Natural killer cell treated with Interleukin-12 subunit alpha and Interleukin-12 subunit beta and Interleukin-15 and Interleukin-18, amount 100 ng/mL, for 72 hours (primary cell): ENCODE measurements at places on chromosomes 4 and X. TPM values are rescaled to one million over a fixed set of nuclear protein-coding genes. Genes with fewer than 3 reads are reported as not detected.

DNA sequence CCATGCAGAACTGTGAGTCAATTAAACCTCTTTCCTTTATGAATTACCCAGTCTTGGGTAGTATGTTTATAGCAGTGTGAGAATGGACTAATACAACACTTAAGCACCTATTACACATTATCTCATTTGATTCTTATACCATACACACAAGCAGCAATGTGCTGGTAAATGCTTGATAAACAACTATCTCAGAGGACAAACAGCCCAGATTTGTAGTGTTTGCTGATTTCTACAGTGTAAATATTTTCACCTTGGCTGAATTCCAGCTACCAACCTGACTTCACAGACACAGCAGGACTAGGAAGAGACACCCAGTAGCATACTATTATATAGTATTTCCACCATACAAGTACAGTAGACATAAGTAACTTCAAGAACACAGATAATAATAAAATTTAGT is 406.5 kb upstream of the CNKSR2 start:
- DNase-seq: no peak

- no peak for DNase-seq
Measured at GRCh38 chr4:146310319-146311021, 96.1 kb downstream of the REELD1 start.

GRCh38 chr4:8346838-8347605 is 77.5 kb downstream of the HTRA3 start:
- no peak for DNase-seq

DNA sequence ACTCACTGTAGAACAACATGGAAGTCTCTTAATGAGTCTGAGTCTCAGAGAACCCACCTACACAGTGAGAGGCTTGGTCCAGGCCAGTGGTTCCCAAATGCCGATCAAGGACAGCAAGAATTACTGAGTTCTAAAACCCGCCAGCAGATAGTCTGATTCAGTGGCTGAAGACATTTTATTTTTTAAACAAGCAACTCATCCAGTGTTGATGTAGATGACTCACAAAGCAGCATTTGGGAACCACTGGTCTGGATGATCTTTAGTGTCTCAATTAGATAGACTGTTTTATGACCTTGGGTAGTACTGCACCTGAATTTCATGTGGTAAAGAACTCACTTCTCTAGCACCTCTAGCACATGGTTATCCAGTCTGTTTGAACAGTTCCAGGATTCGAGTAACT is 193.6 kb downstream of the FBXW7 start:
- no peak for DNase-seq

GRCh38 chr4:180794333-180794732 is 1448.9 kb upstream of the TENM3 start:
- no peak for DNase-seq

The KDR gene
- not detected for total RNA-seq

The DCAF4L1 gene
- 0.90 TPM for total RNA-seq

The RNF113A gene
- 32.3 TPM for total RNA-seq

- no peak for DNase-seq
Measured at GRCh38 chrX:107576841-107577240, 51.5 kb upstream of the PRPS1 start.

The GLA gene
- 58.2 TPM for total RNA-seq

The FANCB gene
- total RNA-seq: 10.0 TPM

- DNase-seq: no peak
Measured at GRCh38 chrX:14902537-14902936, 29.3 kb downstream of the MOSPD2 start.

DNA sequence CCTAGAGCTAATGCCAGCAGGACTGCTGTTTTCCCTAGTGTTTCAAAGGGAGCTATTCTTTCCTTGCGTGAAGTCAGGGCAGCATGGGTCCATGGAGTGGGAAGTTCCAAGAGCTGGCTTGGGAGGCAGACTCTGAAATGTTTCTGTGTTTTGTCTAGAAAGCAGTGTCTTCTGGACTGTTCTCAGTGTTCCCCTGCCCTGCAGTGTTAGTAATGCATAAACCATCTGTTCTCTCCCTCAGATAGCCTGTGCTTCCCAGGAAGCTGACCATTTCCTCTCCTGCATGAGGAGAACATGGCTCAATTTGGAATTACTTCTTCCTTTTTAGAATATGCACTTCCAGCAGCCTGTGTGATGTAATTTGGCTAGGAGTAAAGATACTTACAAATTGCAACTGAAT is 116.7 kb upstream of the CXCL13 start:
- DNase-seq: no peak

GRCh38 chr4:132317923-132318322 is 831.2 kb upstream of the PCDH10 start:
- DNase-seq: no peak

The DACH2 gene
- not detected for total RNA-seq

DNA sequence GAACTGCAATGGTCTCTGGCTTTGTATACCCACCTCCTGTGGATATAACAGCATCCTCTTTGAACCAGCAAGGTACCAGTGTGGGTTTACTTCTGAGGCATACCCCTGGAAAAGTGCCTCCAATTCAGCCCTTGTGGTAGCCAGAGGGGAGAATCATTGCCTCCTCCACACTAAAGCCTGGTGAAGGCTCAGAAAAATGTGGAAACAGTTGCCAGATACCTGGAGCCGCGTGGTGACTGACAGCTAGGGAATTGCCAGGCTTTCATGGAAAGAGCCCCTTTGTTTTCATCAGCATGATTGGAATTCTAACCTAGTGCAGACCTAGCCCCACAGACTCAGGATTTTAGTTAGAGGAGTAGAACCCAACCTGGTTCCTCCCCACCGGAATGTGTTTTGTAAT is 168.6 kb upstream of the KLF3 start:
- DNase-seq: no peak

The CEP44 gene
- total RNA-seq: 14.8 TPM

DNA sequence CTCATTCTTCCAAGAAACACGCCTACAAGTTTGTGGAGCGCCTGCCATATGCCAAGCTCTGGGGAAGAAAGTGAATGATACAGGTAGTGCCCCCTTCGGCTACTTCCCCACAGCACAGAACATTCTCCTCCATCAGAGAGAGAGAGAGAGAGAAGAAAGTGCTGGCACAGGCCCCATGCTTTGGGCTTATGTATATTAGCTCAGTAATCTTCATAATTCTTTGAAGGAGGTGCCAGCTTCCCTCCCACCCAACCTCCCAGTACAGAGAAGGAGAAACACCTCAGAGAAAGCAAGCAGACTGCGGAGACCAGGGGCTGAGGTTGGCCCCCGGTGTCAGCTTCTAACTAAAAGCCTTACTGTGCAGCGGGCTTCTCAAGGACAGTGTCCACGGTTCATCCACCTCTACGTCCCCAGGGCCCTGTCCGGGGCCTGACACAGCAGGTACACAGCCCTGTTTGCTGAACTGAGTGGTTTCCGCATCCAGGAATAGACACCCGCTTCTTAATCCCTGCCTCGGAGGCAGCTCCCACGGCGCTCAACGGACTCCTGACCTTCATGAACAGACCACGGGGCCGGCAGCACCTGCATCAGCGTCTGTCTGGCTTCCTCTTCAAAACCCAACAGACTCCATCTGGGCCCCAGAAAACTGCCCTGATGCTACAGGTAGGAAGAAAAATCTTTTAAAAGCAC is 50.2 kb downstream of the JAKMIP1 start:
- DNase-seq: no peak

The PPA2 gene
- 63.1 TPM for total RNA-seq

DNA sequence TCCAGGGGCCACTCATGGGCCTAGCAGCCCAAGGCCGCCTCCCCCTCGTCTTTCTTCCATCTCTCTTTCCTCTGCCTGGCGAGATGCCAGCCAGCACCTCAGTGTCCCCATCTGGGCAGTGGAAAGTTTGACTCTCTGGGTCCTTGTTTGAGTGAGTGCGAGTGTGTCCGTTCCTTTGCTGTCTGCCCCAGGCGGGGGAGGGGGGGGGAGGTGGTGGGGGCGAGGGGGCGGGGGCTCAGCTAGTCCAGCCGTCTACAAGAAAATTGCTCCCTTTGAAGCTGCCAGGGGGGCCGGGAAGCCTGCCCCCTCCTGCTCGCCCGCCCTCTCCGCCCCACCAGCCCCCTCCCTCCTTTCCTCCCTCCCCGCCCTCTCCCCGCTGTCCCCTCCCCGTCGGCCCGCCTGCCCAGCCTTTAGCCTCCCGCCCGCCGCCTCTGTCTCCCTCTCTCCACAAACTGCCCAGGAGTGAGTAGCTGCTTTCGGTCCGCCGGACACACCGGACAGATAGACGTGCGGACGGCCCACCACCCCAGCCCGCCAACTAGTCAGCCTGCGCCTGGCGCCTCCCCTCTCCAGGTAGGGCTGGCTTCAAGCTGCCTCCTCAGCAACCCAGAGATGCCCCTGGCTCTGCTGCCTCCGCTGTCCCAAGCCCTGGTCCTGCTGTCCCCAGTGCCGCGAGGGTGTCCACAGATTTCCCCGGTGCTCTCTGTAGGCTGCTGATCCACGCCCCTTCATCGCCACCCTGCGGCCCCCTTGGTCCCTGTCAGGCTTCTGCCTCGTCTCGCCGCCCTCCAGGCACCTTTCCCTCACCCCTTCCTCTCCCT is at the start of gene BGN:
BGN (plus strand) TSS at position 440 of the 821 bp plus-strand sequence. CDS start 9,652 bp downstream, outside the sequence.
- DNase-seq: no peak

- DNase-seq: no peak
Measured at GRCh38 chrX:111652719-111653118, 28.3 kb upstream of the ALG13 start.

DNA sequence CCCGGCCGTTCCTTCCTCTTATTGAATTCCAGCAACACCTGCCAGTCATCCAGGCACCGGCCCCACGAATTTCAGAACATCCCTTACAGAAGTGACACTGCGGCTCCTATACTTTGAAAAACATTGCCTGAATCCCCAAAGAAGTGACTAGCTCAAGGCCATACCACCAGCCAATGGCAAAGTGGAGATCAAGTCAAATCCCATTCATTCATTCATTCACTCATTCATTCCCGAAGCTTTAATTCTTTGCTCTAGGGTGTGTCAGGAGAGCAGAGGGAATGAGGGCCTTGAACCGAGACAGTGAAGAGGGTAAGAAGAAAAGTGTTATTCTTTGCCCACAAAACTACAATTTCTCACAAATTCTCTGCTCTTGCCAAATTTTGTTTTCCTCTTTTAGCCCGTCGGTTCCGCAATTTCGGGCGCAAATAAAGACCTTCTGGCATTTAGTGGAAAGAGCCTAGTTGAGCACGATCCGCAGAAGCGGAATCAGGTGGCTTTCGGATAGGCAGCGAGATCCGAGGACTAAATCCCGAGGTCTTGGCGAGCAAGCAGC is 824 bp upstream of the HMGB3 start:
- no peak for DNase-seq

The DSPP gene
- not detected for total RNA-seq

The CDX4 gene
- total RNA-seq: not detected

The PAGE2 gene
- total RNA-seq: not detected

The EDA gene
- total RNA-seq: 0.14 TPM

The BMX gene
- total RNA-seq: 1.0 TPM

- DNase-seq: no peak
Measured at GRCh38 chr4:188707036-188707435, 567.8 kb downstream of the TRIML1 start.

DNA sequence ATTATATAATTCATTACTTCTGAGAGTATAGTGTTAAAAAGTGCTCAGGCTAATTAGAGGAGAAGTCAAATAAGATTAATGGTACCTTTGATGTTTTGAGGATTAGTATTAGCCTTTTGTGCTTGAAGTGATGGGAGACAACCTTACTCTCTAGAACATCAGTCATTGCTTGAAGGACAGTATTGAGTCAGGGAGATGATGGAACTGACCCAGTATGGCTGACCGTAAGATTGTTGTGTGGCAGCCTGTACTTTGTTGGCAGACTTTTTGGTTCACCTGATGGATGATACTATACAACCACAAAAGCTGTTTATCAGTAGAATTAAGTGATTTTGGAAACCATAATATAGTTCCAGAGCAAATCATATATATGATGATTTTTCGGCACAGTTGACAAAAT is 9.9 kb downstream of the OGT start:
- no peak for DNase-seq

The GC gene
- not detected for total RNA-seq

The SPANXN5 gene
- total RNA-seq: not detected

- no peak for DNase-seq
Measured at GRCh38 chr4:37742149-37742548, 56.0 kb upstream of the RELL1 start.

DNA sequence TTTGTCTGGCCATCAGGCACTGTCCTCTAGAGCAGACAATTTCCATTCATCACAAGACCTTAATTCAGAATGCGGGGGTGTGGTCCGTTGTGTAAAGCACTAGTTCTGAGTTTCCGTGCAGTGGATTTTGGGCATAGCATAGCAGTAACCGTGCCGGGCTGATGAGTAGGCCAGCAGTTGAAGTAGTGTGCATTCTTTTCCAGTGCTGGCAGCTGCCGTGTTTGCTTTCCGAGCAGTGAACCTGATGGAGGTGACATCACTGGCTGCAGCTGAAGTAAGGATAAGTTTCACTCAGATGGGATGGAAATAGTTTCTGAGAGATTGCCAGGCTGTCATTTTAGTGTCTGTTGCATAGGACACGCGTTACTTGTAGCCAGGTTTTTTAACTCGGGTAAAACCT is 107.0 kb upstream of the STIM2 start:
- no peak for DNase-seq

The NUP62CL gene
- total RNA-seq: 1.8 TPM
